HT-29 (cell line): ENCODE measurements at places on chromosomes 1 and 21.

DNA sequence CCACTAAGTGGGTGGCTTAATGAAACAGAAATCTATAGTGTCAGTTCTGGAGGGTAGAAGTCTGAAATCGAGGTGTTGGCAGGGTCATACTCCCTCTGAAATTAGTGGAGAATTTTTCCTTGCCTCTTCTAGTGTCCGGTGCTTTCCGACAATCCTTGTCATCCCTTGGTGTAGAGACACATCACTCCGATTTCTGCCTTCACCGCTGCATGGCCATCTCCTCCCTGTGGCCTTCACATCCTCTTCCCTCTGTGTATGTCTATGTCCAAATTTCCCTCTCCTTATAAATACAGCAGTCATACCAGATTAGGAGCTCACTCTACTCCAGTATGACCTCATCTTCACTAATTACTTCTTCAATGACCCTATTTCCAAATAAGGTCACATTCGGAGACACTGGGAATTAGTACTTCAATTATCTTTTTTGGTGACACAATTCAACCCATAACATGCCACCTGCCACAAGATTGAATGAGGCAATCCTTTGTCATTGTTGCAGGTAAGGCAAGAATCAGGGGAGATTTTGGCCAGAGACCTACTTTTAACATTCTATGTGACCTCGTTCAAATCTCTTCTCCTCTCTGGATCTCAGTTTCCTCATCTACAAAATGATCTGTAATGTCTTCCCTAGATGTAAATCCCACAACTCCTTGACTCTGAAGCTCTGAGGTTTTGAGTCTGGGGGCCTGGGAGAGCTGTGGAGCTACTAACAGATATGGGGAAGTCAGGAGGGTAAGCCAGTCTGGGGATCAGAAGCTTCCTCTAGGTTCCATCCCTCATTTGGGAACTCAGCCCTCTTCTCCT, 16.1 kb downstream of the NAV1 start:
- no peak for DNase-seq

DNA sequence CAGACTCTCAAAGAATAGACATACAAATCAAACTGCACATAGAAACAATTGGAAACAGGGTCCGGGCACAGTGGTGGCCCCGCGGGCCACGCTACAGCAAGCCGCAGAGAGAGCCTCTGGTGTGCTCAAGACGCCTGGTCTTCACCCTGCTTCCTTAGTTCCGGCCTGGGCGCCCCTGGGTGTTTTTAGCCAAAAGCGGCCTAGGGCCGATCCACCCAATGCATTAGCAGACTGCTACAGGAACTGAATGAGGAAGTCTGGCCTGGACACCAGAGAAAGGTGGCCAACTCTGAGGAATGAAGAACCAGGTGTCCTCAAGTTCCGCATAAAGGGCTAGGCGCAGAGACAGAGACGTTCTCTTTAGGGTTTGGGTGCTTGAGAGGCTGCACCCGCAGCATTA, 1.7 kb downstream of the PRRX1 start:
- DNase-seq, result no peak

GRCh38 chr1:116824631-116825206, 70.5 kb downstream of the CD2 start:
- no peak for DNase-seq

GRCh38 chr1:112699425-112700144, 7.3 kb downstream of the RHOC start:
- no peak for DNase-seq

DNA sequence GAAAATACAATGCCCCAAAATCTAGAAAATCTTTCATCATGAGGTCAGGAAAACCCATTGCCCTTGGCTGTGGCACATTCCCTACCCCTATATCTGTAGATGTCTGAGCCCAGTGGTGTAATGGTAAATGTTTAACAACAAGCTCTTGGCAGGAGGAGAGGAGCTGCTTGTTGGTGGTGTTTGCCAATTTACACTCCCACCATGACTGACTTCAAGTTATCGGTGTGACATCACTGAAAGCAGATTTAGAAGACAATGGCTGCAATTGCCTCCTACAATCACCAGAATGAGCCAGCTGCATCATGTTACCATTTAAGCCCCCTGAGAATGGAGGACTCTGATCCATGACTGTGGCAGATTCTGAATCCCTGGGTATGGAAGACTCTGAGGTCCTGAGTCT, 70.9 kb downstream of the SDC3 start:
- no peak for DNase-seq

DNA sequence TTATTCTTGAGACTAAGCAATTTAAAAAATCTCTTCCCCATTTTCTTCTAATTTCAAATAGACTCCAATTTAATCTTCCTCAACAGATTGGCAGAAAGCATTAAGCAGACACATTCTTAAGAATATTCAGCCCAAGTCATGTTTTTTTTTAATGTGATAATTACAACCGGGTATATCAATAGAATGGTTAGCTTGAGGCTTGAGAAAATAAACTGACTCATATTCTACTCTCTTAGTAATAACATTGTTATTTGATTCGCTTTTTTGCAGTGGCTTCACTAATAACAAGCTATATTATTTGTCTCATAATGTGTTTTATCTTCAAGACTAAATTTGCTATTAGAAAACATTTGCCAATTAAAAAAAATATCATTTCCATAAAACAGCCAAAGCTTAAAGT, 488.6 kb upstream of the RGS18 start:
- no peak for DNase-seq

- no peak for DNase-seq
Observed at GRCh38 chr1:116147114-116147510, 35.9 kb downstream of the MAB21L3 start.

- DNase-seq, result no peak
Observed at GRCh38 chr1:34086561-34086960, 78.5 kb downstream of the CSMD2 start.

DNA sequence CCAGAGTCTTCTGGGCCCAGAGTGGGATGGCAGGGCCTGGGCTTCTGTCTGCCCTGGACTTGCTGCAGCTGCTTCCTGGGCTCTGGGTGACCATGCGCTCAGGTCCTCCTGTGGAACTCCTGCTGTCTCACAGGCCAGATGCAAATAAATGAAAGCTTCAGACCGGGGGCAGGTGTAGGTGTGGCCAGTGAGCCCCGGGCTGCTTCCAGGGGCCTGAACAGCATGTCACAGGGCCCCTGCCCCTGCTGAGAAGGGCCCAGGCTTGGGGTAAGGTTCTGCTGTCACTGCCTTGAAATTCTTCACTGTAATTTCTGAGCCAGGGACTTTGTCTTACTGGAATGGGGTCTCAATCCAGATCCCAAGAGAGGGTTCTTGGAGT, 2.5 kb upstream of the PKNOX1 start:
- no peak for DNase-seq

DNA sequence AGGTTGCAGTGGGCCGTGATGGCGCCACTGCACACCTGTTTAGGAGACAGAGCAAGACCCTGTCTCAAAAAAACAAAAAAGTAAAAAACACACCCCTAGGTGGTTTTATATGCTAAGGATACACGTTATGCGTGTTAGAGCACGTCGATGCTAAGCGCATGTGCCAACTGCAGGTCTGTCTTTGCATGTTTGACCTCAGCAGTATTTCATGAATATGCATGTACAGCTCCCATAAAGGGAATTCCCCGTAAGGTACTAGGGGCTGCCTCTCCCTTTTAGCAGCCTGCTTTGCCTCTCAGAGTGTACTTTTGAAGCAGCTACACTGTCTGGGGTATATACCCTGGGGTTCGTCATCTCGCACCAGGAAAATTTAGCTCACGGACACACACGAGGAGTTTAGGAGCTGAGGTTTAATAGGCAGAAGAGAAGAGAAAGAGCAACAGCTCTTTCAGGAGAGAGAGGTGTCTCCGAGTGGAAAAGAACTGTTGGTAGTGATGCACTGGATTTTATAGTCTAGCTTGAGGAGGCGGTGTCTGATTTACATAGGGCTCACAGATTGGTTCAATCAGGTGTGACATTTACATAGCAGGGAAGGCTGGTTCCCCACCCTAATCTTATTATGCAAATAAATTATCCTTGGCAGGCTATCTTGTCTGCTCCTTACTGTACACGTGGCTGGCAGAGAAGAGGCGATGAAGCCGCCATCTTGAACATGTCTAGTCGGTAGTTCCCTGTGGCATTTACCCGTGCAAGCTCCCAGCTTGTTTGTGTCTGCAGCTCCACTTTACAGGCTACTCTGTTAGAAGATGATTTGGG, 4.2 kb upstream of the OTUD3 start:
- DNase-seq, result peak; percentile 21

GRCh38 chr21:45994759-45995685, 13.5 kb downstream of the COL6A1 start:
- no peak for DNase-seq

GRCh38 chr1:184610876-184611595, 143.6 kb downstream of the EDEM3 start:
- no peak for DNase-seq

DNA sequence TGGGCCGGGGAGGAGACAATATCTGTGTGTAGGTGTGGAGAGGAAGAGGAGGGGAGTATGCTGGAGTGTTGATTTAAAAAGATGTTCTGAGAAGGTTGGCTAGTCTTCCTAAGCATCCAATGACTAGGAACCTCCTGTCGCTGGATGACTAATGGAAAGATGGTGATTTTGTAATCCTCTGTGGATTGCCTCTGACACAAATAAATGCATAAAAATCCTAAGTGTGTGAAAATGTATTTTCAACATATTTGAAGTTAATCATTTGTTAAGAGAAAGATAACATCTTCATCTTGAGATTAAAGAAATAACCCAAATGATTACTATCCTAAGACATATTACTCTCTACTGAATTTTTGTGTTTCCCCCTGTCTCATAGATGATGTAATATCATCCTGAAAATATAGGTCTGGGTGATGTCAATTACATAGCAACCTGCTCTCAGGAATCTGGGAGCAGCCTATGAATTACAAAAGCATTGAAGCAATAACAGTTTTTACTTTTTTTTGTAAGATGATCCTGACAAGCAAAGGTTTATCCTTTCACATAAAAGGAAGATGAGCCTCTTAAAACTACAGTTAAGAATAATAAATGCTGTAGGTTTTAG, 220.5 kb upstream of the MAP1LC3C start:
- no peak for DNase-seq

GRCh38 chr1:156006666-156007376, 13.9 kb downstream of the SSR2 start:
- peak; percentile 72 for DNase-seq

DNA sequence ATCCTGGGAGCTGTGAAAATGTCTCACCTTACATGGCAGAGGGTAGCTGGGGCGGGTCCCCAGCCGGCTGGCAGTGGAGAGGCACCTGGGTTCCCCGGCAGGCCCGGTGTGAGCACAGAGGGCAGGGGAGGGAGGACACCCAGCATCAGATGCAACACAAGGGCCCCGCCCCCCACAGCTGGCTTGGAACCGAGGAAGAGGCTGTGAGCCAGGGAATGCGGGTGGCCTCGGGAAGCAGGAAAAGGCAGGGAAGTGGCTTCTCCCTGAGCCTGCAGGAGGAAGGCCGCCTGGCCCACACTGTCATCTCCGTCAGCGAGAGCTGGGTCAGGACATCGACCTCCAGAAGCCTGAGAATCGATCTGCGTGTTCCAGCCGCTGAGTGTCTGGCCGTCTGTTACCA, 87.3 kb downstream of the SIK1 start:
- no peak for DNase-seq

GRCh38 chr1:17190010-17190995, 14.6 kb upstream of the PADI1 start:
- DNase-seq, result peak; percentile 92

DNA sequence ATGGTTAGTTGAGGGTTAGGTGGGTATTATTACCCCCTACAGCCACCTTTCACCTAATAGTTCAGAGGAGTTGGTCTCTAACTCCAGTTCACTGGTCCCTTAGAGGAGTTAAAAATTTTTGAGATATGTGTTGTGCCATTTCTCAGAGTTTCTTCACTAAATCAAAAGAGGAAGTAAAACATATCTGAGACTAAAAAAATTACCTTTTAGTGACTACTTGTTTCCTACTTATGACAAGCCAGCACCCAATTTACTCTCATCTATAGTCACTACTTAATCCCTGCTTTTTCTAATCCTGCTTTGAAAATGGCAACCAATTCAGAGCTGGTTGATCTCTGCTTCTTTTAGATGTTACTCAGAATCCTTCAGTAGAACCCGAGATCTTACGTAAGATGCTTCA, 1316.8 kb upstream of the B3GALT2 start:
- DNase-seq, result no peak

DNA sequence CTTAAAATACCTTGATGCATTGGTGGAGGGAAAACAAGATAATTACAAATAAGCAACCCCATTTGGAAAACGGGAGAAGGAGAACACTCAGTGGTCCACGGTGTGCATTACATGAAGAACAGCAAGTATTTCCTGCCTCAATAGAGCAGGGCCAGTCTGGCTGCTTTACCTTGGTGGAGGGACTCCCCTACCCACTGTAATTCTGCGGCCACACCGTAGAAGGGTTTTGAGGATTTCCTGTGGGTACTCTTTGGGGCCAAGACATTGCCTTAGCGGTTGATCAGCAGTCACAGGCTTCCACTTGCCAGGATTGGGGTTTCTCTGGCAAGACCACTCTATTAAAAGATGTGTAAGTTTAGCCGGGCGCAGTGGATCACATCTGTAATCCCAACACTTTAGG, 16.3 kb upstream of the TMEM54 start:
- DNase-seq, result no peak

- DNase-seq, result no peak
Observed at GRCh38 chr21:26751305-26751704, 93.9 kb downstream of the ADAMTS1 start.

DNA sequence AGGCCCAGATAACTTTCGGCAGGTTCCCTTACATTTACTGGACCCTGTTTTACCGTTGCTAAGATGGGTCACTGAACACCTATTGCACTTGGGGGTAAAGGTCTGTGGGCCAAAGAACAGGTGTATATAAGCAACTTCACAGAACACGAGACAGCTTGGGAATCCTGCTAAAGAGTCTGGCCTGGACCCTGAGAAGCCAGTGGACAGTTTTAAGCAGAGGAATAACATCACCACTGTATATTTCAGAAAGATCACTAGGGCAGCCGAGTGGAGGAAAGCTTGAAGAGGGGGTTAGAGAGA, 54.4 kb downstream of the LAMC2 start:
- DNase-seq, result no peak

GRCh38 chr1:32205401-32206370, at the start of gene IQCC:
Gene IQCC, plus strand, starts transcription at chr1:32205671. Its CDS starts 11 bp downstream, at chr1:32205682.
- peak; percentile 93 for DNase-seq

GRCh38 chr21:41602531-41602930, 94.6 kb upstream of the TMPRSS2 start:
- no peak for DNase-seq

DNA sequence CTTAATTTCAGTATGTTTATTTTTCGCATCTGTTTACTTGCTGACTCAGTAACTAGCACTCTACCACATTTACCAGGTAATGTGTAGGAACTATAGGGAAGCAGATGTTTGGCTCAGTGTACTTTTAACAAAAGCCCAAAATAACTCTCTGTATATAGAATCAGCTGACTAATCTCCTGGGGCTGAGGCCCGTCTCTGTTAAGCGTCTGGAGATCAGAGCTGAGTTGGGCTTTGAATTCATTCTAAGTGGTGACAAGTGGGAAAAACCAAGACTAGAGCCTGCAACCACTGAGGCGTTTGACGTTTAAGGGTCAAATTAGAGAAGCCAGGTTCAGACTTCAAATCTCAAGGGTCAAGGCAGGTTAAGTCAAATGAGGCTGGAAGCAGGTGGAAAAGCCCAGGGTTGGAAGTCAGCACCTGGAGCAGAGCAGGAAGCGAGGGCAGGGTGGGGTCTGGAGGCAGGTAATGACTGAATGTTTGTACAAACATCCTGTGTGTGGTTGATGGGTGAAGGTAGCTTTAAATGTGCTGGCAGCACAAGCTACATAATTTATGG, 56.8 kb upstream of the LYST start:
- DNase-seq, result peak; percentile 70
